ENCODE measurements at places on chromosomes 4 and X.

DNA sequence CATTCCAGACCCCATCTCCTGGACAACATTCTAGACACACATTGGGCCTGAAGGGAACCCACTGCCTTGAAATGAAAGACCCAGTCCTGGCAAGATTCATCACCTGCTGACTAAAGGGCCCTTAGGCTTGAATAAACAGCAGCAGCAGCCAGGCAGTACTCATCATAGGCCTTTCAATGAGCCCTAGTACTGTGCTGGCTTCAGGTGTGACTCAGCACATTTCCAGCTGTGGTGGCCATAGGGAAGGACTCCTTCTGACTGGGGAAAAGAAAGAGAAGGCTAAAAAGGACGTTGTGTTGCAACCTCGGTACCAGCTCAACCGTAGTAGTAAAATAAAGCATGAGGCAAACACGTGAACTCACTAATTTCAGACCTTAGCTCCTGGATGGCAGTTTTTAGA, 344.0 kb downstream of the ACTRT1 start:
- DNase-seq, result peak; percentile 27
- H3K36me3 ChIP-seq, result no peaks in the 10 kb centered on the region
- H3K27ac ChIP-seq, result peak overlapping the region; percentile 48
- peaks cover 11% of the 10 kb centered on the region for H3K4me1 ChIP-seq
- no peak overlapping the region for H3K4me3 ChIP-seq

DNA sequence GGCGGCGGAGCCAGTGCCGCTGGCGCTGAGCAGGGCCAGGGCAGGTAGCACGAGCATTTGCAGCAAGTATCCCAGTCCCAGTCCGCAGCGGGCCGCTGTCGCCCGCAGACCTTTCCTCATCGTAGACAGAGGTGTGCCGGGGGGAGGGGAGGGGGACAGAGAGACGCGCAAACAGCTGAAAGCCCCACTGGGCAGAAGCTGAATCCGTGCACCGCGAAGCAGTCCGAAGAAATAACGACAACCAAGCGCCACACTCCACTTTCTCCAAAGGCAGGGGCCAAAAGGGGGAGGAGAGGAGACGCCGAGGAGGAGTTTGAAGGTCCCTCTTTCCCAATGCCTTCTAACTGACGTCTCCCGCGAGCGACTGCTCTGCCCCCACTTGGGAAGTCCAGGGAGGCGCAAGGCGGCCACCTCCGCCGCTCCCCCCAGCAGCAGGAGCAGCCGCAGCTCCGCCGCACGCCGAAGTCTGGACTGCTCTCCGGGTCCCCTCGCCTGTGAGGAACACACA, at the start of gene UNC5C:
Gene UNC5C, minus strand, starts transcription at position 236 of the 508 bp plus-strand sequence.
- no peaks in the 10 kb centered on the region for H3K27me3 ChIP-seq
- peak; percentile 6 for DNase-seq
- H3K4me1 ChIP-seq, result no peaks in the 10 kb centered on the region
- peak within 1 kb of the TSS; percentile 47 for H3K4me3 ChIP-seq

GRCh38 chrX:142499992-142500391, 294.9 kb upstream of the MAGEC2 start:
- no peak overlapping the region for H3K27ac ChIP-seq
- DNase-seq, result no peak
- H3K27me3 ChIP-seq, result no peaks in the 10 kb centered on the region
- H3K36me3 ChIP-seq, result no peaks in the 10 kb centered on the region
- no peak overlapping the region for H3K4me3 ChIP-seq

GRCh38 chrX:70426286-70427278, 3.5 kb downstream of the GDPD2 start:
- DNase-seq, result no peak
- no peak overlapping the region for H3K27ac ChIP-seq
- no peaks in the 10 kb centered on the region for H3K27me3 ChIP-seq
- no peaks in the 10 kb centered on the region for H3K36me3 ChIP-seq
- H3K4me3 ChIP-seq, result no peak overlapping the region
- no peaks in the 10 kb centered on the region for H3K4me1 ChIP-seq
